WTC11 (cell line): ENCODE measurements at places on chromosomes 16 and 17.

GRCh38 chr16:57416084-57416483, 11.5 kb downstream of the CCL17 start:
- H3K27me3 ChIP-seq = no peaks in the 10 kb centered on the region
- DNase-seq = no peak
- no peak overlapping the region for H3K4me3 ChIP-seq
- no peak overlapping the region for H3K27ac ChIP-seq

DNA sequence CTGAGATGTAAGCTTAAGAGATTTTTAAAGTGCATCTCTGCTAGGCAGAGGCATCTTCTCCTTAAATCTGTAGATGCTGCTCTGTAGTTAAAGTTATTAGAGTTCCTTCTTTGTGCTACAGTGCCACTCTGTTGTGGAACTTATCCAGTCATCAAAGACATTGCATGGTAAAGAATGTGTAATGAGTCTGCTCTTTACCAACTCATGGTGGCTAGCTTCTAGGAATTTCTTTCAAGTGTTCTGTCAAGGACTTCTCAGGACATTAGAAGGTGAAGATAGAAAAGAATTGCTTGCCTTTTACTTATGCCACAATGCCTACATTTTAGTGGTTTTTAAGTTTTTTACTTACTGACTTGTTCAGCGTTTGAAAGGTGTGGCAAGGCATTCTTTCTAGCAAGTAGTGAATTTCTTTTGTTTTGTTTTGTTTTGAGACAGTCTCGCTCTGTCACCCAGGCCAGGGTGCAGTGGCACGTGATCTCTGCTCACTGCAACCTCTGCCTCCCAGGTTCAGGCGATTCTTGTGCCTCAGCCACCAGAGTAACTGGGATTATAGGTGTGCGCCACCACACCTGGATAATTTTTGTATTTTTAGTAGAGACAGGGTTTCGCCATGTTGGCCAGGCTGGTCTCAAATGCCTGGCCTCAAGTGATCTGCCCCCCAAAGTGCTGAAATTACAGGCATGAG, 20.3 kb upstream of the ARL2BP start:
- no peak overlapping the region for H3K27ac ChIP-seq
- H3K36me3 ChIP-seq = peaks cover 52% of the 10 kb centered on the region
- no peak overlapping the region for H3K4me3 ChIP-seq
- no peaks in the 10 kb centered on the region for H3K27me3 ChIP-seq

DNA sequence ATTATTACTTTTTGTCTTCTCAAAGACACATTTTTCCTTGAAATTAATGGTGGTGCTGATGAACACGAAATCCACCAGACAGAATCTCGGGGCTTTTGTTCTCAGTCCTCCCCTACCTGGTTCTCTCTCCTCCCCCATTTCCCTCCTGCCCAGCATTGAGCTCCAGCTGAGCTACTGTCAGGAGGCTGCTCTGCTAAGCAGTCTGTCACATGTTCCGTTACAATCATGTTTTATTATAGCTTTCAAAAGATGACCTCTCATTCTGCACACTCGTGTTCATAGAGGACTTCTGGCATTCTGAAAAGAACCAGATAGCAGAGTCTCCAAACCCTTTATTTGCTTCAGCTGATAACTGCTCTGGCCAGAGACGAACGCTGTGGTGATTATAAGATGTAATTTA, 732.5 kb upstream of the RBFOX1 start:
- no peak for DNase-seq
- peaks cover 7% of the 10 kb centered on the region; the same call in 1 of the 2 replicates for H3K27me3 ChIP-seq
- H3K27ac ChIP-seq = no peak overlapping the region

GRCh38 chr16:3998793-3999478, 117.3 kb downstream of the ADCY9 start:
- H3K4me1 ChIP-seq = peaks cover 16% of the 10 kb centered on the region
- peak overlapping the region; percentile 65 for H3K27ac ChIP-seq
- no peaks in the 10 kb centered on the region for H3K36me3 ChIP-seq

GRCh38 chr17:72470734-72471133, 349.9 kb downstream of the SOX9 start:
- no peak overlapping the region for H3K4me3 ChIP-seq
- no peaks in the 10 kb centered on the region for H3K36me3 ChIP-seq
- H3K4me1 ChIP-seq = peaks cover 39% of the 10 kb centered on the region
- DNase-seq = no peak
- H3K27me3 ChIP-seq = no peaks in the 10 kb centered on the region
- no peak overlapping the region for H3K27ac ChIP-seq

GRCh38 chr17:1601571-1601970, 27.1 kb downstream of the SLC43A2 start:
- DNase-seq = no peak
- peaks cover 9% of the 10 kb centered on the region for H3K36me3 ChIP-seq
- no peaks in the 10 kb centered on the region for H3K27me3 ChIP-seq
- H3K4me1 ChIP-seq = peaks cover 12% of the 10 kb centered on the region
- no peak overlapping the region for H3K27ac ChIP-seq

DNA sequence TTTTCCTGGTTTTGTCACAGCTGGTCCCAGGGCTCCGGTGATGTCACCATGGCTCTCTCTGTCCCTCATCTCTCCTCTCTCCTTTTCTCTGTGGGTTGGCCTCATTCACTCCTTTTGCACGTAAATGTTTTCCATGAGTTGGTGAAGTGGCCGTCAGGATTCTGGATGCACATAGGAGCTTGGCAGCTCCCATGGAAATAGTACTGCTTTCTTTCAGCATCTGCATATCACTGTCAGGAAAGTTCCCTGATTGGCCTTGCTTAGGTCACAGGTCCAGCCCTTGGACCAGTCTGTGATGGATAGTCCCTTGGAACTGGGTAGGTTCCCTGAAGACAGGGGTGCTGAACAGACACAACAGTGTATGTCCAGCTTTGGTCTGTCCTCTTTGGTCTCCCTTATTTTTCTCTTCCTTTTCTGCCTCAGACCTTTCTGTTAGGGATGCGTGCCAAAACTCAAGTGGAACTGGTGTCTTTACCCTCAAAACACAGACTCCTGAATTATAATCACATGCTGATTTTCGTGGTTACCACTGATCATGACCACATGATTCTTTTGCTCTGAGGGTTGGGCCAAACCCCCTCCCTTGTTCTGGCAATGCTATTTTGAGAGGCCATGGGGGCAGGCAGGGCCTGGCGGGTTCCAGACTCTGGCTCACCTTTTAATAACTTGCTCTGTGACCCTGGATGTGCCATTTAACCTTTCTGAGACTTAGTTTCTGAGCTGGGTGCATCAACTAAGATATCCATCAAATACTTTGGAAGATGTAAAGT, 99.0 kb downstream of the MSI2 start:
- H3K36me3 ChIP-seq = peaks cover 15% of the 10 kb centered on the region
- peaks cover 51% of the 10 kb centered on the region for H3K4me1 ChIP-seq
- no peak overlapping the region for H3K4me3 ChIP-seq
- no peak overlapping the region for H3K27ac ChIP-seq

GRCh38 chr17:76440751-76441362, 12.1 kb downstream of the UBE2O start:
- peaks cover 86% of the 10 kb centered on the region for H3K4me1 ChIP-seq
- no peak for DNase-seq
- no peaks in the 10 kb centered on the region for H3K36me3 ChIP-seq
- H3K27me3 ChIP-seq = no peaks in the 10 kb centered on the region

DNA sequence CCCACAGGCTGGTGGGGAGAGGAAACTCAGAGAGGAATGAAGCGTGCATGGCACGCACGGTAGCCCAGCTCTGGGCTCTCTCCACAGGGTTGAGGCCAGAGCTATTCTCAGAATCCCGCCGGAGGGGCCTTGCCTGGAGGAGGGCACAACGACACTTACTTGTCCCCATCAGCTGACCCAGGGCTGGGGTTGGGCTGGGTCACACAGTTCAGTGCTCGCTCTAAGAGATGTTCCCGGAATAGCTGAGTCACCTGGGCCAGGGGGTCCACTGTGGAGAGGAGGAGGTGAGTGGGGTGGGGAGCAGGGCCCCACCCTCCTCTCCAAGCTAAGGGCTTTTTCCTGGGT, 21.8 kb downstream of the SREBF1 start:
- H3K27me3 ChIP-seq = no peaks in the 10 kb centered on the region
- H3K27ac ChIP-seq = no peak overlapping the region
- no peak overlapping the region for H3K4me3 ChIP-seq
- H3K4me1 ChIP-seq = peaks cover 30% of the 10 kb centered on the region

GRCh38 chr16:67241008-67241900, 6.0 kb downstream of the FHOD1 start:
- peak overlapping the region; percentile 96 for H3K27ac ChIP-seq
- H3K27me3 ChIP-seq = no peaks in the 10 kb centered on the region

- DNase-seq = no peak
- no peak overlapping the region for H3K27ac ChIP-seq
- peak overlapping the region; percentile 61 for H3K4me3 ChIP-seq
- H3K36me3 ChIP-seq = peaks cover 4% of the 10 kb centered on the region; the same call in 1 of the 2 replicates
- peaks cover 59% of the 10 kb centered on the region for H3K27me3 ChIP-seq
- peaks cover 28% of the 10 kb centered on the region for H3K4me1 ChIP-seq
Measured at GRCh38 chr17:29613856-29614255, 8.9 kb downstream of the CORO6 start.

GRCh38 chr16:12646490-12647274, 157.0 kb downstream of the CPPED1 start:
- no peak overlapping the region for H3K27ac ChIP-seq
- H3K4me1 ChIP-seq = no peaks in the 10 kb centered on the region
- no peak for DNase-seq
- H3K4me3 ChIP-seq = no peak overlapping the region
- peaks cover 2% of the 10 kb centered on the region; the same call in 1 of the 2 replicates for H3K27me3 ChIP-seq
- no peaks in the 10 kb centered on the region for H3K36me3 ChIP-seq

DNA sequence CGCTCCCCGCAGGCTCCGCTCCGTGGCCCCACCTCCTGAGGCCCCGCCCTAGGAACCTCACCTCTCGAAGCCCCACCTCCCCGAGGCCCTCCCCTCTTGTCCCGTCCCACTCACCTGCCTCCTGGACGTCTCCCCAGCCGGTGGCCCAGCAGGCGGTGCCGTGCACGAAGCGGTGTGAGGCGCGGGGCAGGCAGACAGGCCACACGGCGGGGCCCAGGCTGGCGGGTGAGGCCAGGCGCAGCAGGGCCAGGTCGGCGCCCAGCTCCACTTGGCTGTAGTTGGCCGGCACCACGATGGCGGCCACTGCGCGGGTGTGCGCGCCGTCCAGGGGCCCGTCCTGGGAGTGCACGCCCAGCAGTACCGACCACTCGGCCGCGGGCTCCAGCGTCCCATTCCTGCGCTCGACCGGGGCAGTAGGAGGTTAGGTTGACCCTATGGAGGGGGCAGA, 1.6 kb downstream of the PRSS36 start:
- peak overlapping the region; percentile 74 for H3K4me3 ChIP-seq
- no peak overlapping the region for H3K27ac ChIP-seq
- H3K4me1 ChIP-seq = peaks cover 20% of the 10 kb centered on the region
- no peaks in the 10 kb centered on the region for H3K36me3 ChIP-seq

DNA sequence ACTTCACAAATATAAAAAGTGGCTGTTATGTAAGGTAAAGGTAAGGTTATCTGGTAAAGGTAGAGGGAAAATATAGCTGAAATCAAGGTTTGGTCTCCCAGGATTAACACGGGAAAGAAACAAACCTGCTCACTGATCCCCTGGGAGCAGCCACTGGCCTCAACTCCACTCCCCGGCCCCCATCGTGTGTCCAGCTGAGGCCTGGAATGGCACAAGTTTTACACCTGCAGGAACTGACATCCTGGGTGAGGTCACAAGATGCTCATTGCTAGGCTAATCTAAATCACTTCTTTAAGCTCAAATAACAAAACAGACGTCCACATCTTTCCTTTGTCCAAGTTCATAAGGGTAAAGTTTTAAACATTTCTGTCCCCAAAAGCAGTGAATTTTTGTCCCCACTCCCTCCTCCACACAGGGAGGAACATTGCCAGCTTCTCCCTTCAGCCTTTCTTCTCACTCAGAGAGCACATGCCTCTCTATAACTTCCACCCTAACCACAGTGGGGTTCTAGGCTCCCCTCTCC, 46.3 kb downstream of the ERN1 start:
- H3K4me1 ChIP-seq = peaks cover 12% of the 10 kb centered on the region
- no peaks in the 10 kb centered on the region for H3K27me3 ChIP-seq
- H3K27ac ChIP-seq = no peak overlapping the region
- H3K4me3 ChIP-seq = no peak overlapping the region
- H3K36me3 ChIP-seq = no peaks in the 10 kb centered on the region

DNA sequence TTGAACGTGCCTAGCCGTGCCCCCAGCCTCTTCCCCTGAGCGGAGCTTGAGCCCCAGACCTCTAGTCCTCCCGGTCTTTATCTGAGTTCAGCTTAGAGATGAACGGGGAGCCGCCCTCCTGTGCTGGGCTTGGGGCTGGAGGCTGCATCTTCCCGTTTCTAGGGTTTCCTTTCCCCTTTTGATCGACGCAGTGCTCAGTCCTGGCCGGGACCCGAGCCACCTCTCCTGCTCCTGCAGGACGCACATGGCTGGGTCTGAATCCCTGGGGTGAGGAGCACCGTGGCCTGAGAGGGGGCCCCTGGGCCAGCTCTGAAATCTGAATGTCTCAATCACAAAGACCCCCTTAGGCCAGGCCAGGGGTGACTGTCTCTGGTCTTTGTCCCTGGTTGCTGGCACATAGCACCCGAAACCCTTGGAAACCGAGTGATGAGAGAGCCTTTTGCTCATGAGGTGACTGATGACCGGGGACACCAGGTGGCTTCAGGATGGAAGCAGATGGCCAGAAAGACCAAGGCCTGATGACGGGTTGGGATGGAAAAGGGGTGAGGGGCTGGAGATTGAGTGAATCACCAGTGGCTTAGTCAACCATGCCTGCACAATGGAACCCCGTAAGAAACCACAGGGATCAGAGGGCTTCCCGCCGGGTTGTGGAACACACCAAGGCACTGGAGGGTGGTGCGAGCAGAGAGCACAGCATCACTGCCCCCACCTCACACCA, 724 bp downstream of the GAA start:
- no peaks in the 10 kb centered on the region for H3K36me3 ChIP-seq
- peak overlapping the region; percentile 68; the same call in 1 of the 2 replicates for H3K27ac ChIP-seq
- H3K4me1 ChIP-seq = peaks cover 17% of the 10 kb centered on the region
- no peak for DNase-seq

GRCh38 chr16:87583453-87584131, 18.7 kb upstream of the JPH3 start:
- 0 out of 2 replicates have a peak overlapping the region, but pooled peaks have one; percentile 42 for H3K27ac ChIP-seq
- H3K27me3 ChIP-seq = no peaks in the 10 kb centered on the region
- no peak overlapping the region for H3K4me3 ChIP-seq
- DNase-seq = no peak

DNA sequence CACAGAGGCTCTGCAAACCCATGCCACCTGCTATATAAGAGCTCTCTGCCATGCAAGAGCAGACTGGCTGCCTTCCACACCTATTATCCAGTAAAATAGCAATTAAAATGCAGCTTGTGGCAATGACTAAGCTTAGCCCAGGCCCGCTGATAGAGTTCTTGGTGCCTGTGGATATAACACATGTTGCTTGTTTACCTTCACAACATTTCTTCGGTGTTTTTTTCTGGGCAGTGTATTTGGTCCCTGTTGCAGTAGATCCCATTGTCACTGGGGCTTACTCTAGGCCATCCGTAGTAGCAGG, 63.5 kb downstream of the SPECC1 start:
- H3K4me1 ChIP-seq = peaks cover 16% of the 10 kb centered on the region
- H3K27me3 ChIP-seq = no peaks in the 10 kb centered on the region
- DNase-seq = no peak
- H3K4me3 ChIP-seq = no peak overlapping the region
- no peak overlapping the region for H3K27ac ChIP-seq

GRCh38 chr17:50177983-50178834, 12.4 kb downstream of the SGCA start:
- H3K36me3 ChIP-seq = no peaks in the 10 kb centered on the region
- peaks cover 31% of the 10 kb centered on the region for H3K4me1 ChIP-seq
- peak overlapping the region; percentile 37; the same call in 1 of the 2 replicates for H3K27ac ChIP-seq
- peak; percentile 68 for DNase-seq
- H3K4me3 ChIP-seq = peak overlapping the region; percentile 56
- H3K27me3 ChIP-seq = peaks cover 6% of the 10 kb centered on the region; the same call in 1 of the 2 replicates
